Omental fat pad (tissue), 4 donors: ENCODE measurements at places on chromosomes 11 and 22. TPM values are rescaled to one million over a fixed set of nuclear protein-coding genes. Genes with fewer than 3 reads are reported as not detected.
A peak's percentile ranks its signal among the peaks of the same experiment; 100 is the strongest.

Gene C11orf42
- not detected for total RNA-seq

DNA sequence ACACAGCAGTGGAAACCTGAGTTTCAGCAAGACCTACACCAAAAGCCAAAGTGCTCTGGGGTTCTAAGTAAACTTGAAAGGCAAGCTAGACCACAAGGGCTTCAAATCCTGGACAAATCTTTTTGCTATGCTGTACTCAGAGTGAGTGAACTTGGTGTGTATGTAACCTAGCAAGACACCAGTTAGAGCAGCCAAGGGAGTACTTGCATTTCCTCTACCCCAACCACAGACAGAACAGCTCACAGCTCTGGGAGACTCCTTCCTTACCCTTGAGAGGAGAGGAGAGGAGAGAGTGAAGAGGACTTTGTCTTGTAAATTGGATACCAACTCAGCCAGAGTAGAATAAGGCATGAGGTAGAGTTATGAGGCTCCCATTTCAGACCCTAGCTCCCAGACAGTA is 71.4 kb downstream of the CTSC start:
- no peak for DNase-seq

Gene CYP2R1
- total RNA-seq = 24.6 TPM

GRCh38 chr11:86414032-86414431 is 39.3 kb downstream of the CCDC81 start:
- DNase-seq = no peak

DNA sequence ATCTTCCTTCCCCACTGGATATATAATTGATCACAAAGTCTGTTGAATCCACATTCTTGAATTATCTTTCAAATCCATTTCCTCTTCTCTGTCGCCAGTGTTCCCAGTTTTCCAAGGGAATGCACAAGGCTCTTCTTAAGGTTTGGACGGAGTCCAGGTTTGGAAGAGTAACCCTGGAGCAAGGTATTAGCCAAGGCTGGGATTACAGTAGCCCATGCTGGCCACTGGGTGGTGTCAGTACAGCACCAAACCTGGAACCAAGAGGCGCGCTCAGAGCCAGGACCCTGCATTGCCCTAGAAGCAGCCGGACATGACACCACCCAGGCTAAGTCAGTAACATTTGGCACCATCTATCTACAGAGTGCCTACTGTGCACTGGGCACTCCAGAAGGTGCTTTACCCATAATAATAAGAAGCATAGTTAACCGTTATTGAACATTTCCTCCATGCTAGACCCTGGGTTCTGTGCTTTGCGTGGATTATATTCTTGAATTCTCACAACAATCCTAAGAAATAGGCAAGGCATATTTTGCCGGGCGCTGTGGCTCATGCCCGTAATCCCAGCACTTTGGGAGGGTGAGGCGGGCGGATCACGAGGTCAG is 48.0 kb upstream of the CLPB start:
- DNase-seq = peak; percentile 30

DNA sequence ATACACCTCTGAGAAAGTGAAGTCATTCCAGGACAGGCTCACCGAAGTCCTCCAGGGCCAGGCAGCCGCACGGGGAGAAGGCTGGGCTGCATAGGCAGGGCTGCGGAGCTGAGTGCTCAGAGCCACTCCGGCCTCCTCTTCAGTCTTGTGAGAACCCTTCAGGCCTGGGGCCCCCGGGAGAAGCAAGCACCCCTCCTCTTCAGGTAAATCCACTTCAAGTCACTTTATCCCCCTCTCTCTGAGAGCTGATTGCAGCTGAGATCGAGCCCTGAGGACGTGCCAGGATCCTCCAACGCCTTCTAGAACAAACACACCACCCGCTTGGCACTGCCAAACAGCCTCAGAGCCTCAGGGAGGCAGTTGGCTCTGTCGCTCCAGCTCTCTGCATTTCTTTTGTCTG is 1526.3 kb downstream of the BRD1 start:
- no peak for DNase-seq

DNA sequence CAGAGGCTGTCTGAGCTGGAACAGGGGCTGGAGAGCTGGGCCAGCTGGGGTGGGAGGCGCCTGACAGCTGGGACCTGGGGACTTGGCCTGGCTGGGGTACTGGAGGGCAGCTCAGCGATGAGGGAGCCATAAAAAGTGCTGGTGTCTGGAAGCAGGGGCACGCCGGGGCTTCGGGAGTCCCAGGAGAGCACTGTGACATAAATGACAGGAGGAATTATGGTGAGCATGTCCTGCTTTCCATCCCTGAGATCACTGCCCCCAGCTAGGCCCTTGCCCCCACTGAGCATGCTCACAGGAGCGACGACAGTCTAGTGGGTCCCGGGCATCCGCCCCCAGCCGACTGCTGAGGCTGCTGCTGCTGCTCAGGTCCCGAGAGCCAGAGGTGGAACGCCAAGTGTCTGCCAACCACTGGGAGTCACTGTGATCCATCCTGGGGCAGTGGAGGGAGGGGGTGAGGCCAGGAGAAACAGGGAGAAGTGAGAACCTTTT is 6.2 kb downstream of the ROBO4 start:
- no peak for DNase-seq

GRCh38 chr11:13885083-13885482 is 77.4 kb upstream of the SPON1 start:
- DNase-seq = no peak

DNA sequence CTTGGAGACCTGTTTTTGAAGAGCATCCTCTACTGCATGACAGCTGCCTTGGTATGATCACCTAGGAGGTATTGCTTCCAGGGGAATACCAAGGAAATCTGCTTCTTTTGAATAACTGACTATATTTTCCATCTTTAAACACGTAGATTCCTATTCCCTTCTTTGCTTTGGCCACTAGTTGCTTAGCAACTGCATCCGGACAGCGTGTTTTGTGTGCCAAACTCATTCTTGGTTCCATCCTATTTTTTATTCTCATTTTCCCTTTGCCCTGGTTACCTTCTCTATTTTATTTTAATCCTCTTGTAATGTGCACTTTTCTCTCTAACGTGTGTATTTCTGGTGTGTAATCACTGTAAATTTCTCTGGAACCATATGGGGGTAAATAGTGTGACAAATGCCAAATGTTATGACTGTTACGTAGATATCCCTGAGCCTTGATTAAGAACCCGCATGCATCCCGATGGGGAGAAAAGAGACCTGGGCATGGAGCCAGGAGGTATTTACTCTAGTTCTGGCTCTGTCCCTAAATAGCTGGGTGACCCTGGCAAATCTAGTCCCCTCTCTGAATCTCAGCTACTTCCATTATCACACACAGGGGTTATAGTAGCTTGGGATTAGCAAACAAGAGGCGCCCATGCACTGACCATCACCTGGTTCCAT is 241.7 kb downstream of the MIAT start:
- DNase-seq = no peak

- DNase-seq = no peak
Measured at GRCh38 chr22:19580291-19580890, 56.2 kb upstream of the CLDN5 start.

Gene OR8A1
- total RNA-seq = not detected

Gene TTC36
- 1.6 TPM for total RNA-seq

DNA sequence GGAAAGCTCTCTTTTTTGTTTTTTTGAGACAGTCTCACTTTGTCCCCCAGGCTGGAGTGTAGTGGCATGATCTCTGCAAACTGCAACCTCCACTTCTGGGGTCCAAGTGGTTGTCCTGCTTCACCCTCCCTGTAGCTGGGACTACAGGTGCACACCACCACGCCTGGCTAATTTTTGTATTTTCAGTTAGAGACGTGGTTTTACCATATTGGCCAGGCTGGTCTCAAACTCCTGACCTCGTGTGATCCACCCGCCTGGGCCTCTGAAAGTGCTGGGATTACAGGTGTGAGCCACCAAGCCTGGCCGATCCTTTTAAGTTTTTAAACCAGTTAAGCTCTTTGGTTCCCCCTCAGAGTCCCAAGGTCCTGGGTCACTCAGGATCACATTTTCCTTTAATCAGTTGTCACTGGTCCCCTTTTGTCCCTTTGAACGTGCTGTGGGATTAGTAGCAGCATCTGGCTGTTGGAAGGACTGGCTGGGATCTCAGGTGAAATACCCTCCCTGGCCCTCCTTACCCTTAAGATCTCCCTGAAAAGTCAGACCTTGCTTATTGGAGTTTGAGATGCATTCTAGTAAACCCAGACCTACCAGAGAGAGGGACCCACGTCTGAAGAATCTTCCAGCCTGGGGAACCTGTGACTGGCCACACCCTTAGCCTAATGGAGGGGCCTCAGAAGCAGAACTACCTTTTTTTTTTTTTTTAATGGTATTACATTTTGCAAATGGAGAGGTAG is 8.1 kb downstream of the MALAT1 start:
- DNase-seq = peak; percentile 40

Gene APLNR
- total RNA-seq = 11.2 TPM

Gene IGHMBP2
- 8.7 TPM for total RNA-seq

Gene SHISA8
- total RNA-seq = not detected

Gene HEPHL1
- not detected for total RNA-seq

- DNase-seq = no peak
Measured at GRCh38 chr22:26770624-26771023, 113.2 kb downstream of the MIAT start.

DNA sequence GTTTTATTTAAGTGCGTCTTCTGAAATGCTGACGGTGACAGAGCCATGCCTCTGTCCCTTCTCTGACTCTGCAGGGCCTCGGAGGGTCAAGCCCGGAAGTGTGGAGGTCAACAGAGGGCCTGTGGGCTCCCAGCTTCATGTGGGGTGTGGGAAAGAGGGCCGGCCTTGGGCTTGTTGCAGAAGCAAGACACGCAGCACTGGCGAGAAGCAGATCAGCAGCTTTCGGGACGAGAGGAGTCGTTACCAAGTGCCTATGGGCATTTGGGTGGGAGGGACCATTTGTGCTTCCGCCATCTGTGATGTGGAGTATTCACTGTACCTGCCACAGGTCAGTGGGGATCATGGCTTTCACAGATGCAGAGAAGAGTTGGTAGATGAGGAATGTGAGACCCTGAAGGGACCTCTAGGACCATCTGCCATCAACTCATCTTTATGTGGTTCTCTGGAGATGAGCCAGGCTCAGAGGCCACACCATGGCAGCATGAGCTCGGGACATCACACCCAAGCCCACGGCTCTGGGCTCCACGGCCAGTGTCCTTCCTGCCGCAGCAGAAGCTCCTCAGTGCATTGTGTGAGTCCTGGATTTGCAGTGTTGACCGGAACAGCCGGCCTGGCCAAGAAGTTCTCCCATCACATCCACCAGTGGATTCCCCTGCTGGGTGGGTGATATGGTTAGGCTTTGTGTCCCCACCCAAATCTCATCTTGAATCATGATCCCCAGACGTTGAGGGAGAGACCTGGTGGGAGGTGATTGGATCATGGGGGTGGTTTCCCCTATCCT is 590.7 kb downstream of the TBC1D22A start:
- no peak for DNase-seq

- DNase-seq = no peak
Measured at GRCh38 chr22:38971202-38971601, 10.9 kb upstream of the APOBEC3B start.

Gene OR52I2
- not detected for total RNA-seq

- no peak for DNase-seq
Measured at GRCh38 chr22:17705546-17705945, 67.0 kb downstream of the BCL2L13 start.

Gene OR51B5
- total RNA-seq = not detected

DNA sequence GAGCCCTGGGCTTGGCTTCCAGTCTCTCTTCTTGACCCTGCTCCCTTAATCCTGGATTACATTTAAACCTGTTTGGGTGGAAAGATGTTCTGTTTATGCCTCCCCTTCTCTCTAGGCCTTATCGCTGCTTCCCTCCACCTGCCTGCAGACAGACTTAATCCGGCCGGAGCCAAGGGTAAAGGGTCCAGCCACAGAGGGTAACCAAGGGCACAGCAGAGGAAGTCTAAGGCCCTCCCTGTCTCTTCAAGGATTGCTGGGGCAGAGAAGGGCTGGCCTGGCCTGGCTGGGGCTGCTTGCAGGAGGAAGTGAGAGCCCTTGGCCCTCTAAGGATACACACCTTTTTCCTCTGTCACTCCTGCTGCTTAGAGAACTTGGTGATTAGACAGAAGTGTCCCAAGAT is 2.1 kb downstream of the GAL3ST3 start:
- DNase-seq = no peak

- no peak for DNase-seq
Measured at GRCh38 chr22:35728639-35729308, 11.1 kb downstream of the APOL5 start.

Gene IGSF9B
- total RNA-seq = 2.0 TPM

Gene TTLL12
- 31.5 TPM for total RNA-seq

GRCh38 chr11:120773501-120774031 is 250.3 kb upstream of the TBCEL start:
- no peak for DNase-seq

Gene APOBEC3A
- 47.4 TPM for total RNA-seq

- no peak for DNase-seq
Measured at GRCh38 chr11:69471729-69472540, 9.5 kb upstream of the LINC01488 start.

DNA sequence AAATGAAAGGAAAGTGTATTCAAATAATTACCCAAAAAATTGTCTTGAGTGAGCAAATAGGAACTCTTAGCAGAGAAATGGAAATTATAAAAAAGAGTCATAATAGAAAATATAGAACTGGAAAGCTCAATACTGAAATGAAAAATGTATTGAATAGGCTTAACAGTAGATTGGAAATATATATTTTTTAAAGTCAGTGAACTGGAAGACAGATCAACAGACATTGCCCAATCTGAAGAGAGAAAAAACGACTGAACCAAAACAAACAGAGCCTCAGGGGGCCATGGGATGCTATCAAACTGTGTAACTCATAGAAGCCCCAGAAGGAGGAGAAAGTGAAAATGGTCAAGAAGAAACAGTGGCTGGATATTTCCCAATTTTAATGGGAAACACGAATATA is 32.6 kb downstream of the TBX1 start:
- no peak for DNase-seq

Gene CTSC
- 166 TPM for total RNA-seq

DNA sequence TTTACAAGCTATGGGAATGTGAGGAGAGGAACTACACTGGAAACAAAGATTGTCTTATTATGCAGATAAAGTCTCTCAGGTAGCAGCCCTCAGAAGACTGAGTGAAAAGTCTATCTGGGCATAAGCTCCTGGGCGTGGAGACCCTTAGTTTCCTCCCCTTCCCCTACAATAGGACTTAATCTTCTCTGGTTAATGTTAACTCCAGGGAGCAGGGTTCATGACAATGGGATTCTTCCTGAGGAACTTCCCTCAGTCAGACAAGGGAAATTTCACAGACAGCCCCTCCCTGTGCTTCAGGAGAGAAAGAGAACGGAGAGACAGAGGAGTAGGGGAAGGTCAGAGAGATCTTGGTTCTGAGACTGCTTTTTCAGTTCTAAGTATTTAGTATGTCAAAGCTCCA is 1428.6 kb downstream of the LRRC4C start:
- no peak for DNase-seq

DNA sequence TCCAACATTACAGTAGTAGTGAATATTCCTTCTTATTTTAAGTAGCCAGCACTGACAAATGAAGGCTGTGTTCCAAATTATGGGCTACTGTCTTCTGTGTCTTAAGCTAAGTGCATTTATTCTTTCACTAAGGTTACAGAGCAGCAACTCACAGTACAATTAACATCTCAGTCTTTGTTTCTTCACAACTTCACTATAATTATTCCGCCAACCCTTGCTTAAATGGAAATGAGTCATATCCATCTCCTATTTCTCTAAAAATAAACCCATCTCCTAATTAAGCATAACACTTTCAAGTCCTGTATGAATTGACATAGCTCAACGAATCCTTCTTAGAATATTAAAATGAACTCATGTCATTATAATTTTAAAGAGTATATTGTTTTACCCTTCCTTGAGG is 6.7 kb downstream of the ETS1 start:
- DNase-seq = no peak

Gene ASCL2
- total RNA-seq = not detected

Gene ILK
- total RNA-seq = 104 TPM
